ENCODE measurements at places on chromosomes 12 and 14. TPM values are rescaled to one million over a fixed set of nuclear protein-coding genes. Genes with fewer than 3 reads are reported as not detected.

GRCh38 chr14:91125271-91125660 lies 11.4 kb downstream of the DGLUCY start:
- peaks cover 45% of the 10 kb centered on the region for H3K4me1 ChIP-seq
- no peak for DNase-seq
- no peak overlapping the region for H3K4me3 ChIP-seq
- no peaks in the 10 kb centered on the region for H3K27me3 ChIP-seq

DNA sequence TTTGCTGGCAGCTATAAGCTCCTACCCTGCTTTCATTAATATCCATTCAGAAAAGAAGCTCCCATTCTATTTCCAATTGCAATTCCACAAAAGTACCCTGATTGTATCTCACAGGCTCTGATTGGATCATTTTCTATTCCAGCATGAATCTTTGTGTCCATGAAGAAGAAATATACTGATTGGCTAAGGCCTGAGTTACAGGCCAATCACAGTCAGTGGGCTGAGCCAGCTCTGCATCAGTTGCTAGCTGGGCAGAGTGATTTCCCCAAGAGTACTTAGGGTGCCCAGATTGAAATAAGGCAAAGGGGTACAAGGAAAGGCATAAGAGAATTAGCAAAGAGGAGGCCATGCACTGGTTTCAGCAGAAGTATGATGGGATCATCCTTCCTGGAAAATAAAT lies 14.4 kb downstream of the ART4 start:
- H3K27me3 ChIP-seq: no peaks in the 10 kb centered on the region
- no peak overlapping the region for H3K4me3 ChIP-seq
- H3K4me1 ChIP-seq: no peaks in the 10 kb centered on the region
- DNase-seq: no peak

- H3K4me3 ChIP-seq: no peak overlapping the region
- no peaks in the 10 kb centered on the region for H3K36me3 ChIP-seq
- no peak overlapping the region for H3K27ac ChIP-seq
Observed at GRCh38 chr12:102435827-102436436, 44.4 kb downstream of the IGF1 start.

DNA sequence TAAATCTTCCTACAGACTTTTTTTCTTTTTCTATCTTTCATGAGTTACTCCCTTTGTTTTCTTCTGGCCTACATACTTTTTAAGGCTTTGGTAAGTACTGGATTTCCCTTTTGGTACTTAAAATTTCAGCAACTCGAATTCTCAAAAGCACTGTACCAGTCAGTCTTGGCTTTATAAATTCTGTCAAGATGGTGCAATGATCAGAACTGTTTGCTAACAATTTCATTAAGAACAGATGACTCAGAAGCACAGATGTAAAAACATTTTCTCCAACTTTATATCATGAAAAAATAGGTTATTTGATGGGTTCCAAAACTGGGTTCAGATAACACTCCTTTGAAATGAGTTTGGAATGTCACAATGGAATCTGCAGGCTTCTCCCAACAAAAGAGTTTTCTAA lies 1961.8 kb upstream of the FLRT2 start:
- H3K4me1 ChIP-seq: no peaks in the 10 kb centered on the region
- H3K4me3 ChIP-seq: no peak overlapping the region
- no peaks in the 10 kb centered on the region for H3K36me3 ChIP-seq
- DNase-seq: no peak

DNA sequence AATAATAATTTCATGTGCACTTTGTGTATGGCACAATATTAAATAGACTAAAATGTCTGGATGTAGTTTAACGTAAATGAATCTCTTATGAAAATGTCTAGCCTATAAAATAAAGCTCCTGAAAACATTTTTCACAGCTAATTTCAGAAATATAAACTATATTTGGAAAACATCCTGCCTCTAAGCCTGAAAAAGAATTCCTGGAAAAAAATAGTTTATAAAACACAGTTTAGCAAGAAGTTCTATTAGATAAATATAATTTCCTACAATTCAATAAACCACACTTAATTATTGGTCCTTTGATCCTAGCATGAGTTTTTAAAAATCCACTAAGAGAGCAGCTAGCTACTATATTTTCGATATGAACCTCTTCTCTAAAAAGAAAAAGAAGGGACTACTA lies 159.9 kb downstream of the ADAMTS20 start:
- H3K27me3 ChIP-seq: no peaks in the 10 kb centered on the region
- H3K36me3 ChIP-seq: no peaks in the 10 kb centered on the region
- no peak overlapping the region for H3K4me3 ChIP-seq
- H3K4me1 ChIP-seq: no peaks in the 10 kb centered on the region
- no peak for DNase-seq

NKX2-1 gene
- total RNA-seq: 251 TPM

DNA sequence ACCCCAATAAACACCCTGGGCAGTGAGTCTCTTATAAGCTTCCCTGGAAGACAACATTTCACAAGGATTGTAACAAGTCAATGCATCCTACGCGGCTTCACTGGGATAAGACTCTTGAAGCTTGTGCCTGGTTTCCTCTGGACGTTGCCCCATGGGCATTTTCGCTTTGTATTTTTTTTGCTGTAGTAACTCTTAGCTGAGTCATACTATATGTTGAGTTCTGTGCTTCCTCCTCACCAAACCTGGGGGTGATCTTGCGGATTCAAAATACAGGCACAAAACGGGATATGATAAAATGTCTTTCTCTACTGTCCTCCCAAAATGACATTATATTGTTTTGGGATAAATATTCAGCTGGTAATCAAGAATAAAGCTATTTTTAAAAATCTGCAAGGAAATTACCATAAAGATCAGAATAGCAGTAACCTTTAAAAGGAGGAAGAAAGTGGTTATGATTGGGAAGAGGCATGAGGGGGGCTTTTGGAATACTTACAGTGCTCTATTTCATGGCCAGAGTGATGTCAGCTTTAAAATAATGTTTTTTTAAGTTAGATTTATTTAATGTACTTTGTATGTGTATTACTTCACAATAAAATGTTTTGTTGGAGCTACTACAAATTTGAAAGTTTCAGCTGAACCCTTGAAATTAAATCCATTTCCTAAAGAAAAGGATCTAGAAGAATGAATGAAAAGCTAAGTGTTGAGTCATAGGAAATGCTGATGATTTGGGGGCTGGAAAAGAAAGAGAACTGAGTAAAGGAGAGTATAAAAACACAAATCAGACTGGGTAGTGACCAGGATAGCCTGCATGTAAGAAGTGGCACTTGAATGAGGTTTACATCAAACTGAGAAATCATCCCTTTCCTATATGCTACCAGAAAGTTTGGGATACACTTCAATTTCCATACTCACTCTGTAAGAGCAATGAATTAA lies 14.7 kb downstream of the BTBD7 start:
- H3K27ac ChIP-seq: peak overlapping the region; percentile 6
- no peaks in the 10 kb centered on the region for H3K27me3 ChIP-seq
- H3K4me1 ChIP-seq: peaks cover 45% of the 10 kb centered on the region
- peaks cover 4% of the 10 kb centered on the region for H3K36me3 ChIP-seq
- no peak for DNase-seq

SYNE2 gene
- 72.1 TPM for total RNA-seq

DNA sequence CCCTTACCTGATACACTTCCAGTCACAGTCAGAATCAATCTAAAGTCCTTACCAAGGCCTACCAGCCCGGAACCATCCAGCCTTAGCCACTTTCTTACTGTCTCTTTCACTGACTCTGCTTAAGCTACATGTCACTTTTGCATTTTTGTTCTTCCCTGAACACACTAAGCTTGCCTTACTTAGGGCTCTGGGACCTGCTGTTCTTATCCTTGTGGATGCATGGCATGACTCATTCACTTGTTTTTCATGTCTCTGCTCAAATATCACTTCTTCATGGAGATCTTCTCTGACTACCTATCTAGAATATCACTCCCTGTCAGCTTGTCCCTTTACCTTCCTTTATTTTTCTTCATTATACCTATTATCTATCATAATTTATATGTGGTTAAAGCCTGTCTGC lies 65.6 kb upstream of the ZDHHC17 start:
- H3K36me3 ChIP-seq: no peaks in the 10 kb centered on the region
- DNase-seq: no peak
- H3K27ac ChIP-seq: no peak overlapping the region
- no peak overlapping the region for H3K4me3 ChIP-seq

DNA sequence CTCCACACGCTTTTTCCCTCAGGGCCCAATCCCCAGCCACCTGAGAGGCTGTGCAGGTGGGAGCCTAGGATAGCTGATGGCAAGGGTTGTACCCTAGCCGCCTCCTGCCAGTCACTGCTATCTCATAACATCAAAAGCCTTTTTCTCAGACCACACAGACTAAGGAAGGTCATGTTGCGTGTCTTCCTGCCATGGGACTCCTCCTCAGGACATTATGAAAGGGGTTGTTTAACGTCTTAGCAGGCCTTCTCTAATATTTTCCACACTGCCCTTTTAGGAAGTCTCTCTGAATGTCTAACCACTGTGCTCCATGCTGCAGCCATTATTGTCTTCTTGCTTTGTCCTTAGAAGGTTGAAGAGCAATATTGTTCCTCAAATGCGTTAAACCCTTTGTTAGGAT lies 7.6 kb upstream of the SMUG1 start:
- no peak for DNase-seq
- H3K4me3 ChIP-seq: no peak overlapping the region
- H3K4me1 ChIP-seq: no peaks in the 10 kb centered on the region
- H3K27ac ChIP-seq: peak overlapping the region; percentile 80
- H3K27me3 ChIP-seq: peaks cover 94% of the 10 kb centered on the region

NTS gene
- total RNA-seq: 0.47 TPM

RFLNA gene
- 1.4 TPM for total RNA-seq

HSP90B1 gene
- 1,097 TPM for total RNA-seq

DNA sequence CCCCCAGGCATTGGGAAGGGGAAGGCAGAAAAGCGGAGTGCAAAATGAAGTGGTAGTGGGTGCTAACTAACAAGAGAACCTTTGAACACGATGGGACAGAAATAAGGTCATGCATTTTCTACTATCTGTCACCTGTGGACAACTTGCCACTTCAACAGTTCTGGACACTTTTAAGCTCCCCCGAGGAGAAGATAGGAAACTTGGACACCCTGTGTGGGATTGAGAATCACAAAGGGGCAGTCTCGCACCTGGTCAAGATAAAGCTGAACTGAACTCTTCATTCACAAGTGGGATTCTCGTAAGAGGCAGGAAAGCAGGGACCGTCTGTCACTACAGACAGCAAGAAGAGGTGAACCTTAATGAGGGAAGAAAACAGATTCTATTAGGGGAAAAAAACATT lies 51.6 kb downstream of the EIF2S3B start:
- no peaks in the 10 kb centered on the region for H3K4me1 ChIP-seq
- no peak overlapping the region for H3K27ac ChIP-seq
- no peaks in the 10 kb centered on the region for H3K27me3 ChIP-seq
- H3K36me3 ChIP-seq: no peaks in the 10 kb centered on the region

TNFAIP2 gene
- 76.5 TPM for total RNA-seq

GRCh38 chr12:50059440-50060119 lies 2.2 kb downstream of the ASIC1 start:
- no peak overlapping the region for H3K27ac ChIP-seq
- no peak overlapping the region for H3K4me3 ChIP-seq
- H3K27me3 ChIP-seq: peaks cover 6% of the 10 kb centered on the region
- H3K4me1 ChIP-seq: peaks cover 12% of the 10 kb centered on the region
- no peak for DNase-seq

GRCh38 chr12:14264778-14265177 lies 100.7 kb upstream of the ATF7IP start:
- H3K27me3 ChIP-seq: no peaks in the 10 kb centered on the region
- no peak overlapping the region for H3K4me3 ChIP-seq

DNA sequence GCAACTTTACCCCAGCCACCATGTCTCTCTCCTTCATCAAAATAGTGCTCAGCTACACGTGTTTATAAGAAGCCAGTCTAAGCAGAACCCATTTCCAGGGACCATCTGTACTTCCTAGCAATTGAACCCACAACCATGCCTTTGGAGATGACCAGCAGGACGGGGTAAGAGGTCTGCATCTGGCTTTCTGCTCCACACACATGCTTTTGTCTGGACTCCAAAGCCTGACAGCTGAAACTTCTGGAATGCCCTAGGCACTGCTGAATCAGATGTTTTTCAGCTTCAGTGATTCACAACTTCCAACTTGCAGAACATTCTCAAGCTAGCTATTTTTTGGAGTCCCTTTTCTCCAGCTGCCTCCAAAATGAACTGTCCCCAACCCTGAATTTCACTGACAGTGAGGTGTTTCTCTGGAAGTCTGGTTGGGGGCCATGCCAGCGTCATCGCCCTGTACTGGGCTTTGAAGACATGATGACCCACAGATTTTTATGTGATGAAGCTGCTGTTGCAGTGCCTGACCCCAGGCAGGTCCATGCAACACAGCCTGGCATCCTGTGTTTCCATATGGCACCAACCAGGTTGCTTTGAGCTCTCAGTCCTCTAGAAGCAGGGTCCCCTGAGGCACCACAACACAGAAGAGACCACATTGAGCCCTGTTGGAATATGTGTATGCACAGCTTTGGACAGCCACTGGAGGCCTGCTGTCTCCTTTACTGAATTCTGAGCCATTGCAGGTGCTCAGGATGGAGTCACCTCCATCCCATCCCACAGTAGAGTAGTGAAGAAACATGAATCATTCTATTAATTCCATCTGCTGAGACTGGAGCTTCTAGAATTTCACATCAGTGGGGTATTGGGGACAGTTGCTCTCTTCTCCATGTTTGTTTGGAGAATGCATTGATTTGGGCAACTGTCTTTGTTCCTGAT lies 80.2 kb downstream of the NUAK1 start:
- no peaks in the 10 kb centered on the region for H3K27me3 ChIP-seq
- no peaks in the 10 kb centered on the region for H3K4me1 ChIP-seq

CLEC4D gene
- 0.35 TPM for total RNA-seq

DNA sequence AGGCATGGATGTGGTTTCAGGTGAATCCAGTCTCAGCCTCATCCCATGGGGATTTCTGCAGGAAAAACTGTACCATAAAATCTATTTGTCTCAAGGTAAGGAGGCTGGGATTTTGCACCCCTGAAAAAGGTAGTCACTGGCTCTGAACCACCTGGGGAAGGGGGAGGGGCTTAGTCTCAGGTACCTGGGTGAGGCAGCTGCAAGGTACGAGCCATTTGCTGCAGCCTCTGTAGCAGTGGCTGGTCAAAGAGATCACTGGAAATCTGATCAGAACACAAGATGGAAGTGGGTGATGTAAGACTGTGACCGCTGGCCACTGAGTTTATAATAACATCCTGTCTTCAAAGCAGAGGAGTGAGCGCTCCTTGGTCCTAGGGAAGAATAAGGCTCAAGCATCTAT lies 209.9 kb upstream of the NOS1 start:
- no peaks in the 10 kb centered on the region for H3K4me1 ChIP-seq
- no peaks in the 10 kb centered on the region for H3K36me3 ChIP-seq
- no peak overlapping the region for H3K27ac ChIP-seq
- no peak overlapping the region for H3K4me3 ChIP-seq
- H3K27me3 ChIP-seq: no peaks in the 10 kb centered on the region
- DNase-seq: no peak

ERBB3 gene
- 38.6 TPM for total RNA-seq

FAM222A gene
- total RNA-seq: 3.1 TPM

GRCh38 chr12:12715459-12716150 lies 1.6 kb upstream of the CDKN1B start:
- no peaks in the 10 kb centered on the region for H3K27me3 ChIP-seq
- DNase-seq: no peak
- peak overlapping the region; percentile 99 for H3K27ac ChIP-seq
- no peaks in the 10 kb centered on the region for H3K36me3 ChIP-seq
